Fibroblast of skin of back (primary cell): ENCODE measurements at places on chromosomes 6 and 20.

DNA sequence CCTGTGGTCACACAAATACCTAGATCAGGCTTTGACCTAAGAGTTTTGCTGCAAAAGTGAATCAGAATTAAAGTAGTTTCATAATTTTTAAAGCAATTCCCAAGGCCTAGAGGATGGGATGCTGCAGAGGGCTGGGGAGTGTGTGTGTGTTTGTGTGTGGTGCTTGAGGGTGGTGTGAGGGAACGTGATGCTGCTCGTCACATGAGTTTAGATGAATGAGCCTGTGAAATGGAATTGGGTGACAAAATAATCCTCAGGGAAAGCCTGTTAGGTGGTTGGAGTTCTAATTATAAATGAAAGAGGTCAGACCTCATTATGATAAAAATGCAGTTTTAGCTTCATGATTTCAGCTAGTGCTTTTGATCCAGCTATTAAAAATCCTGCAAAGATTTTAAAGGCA, 87.5 kb upstream of the TMEM170B start:
- DNase-seq, result no peak

GRCh38 chr6:15200087-15200486, 45.8 kb upstream of the JARID2 start:
- no peak for DNase-seq

DNA sequence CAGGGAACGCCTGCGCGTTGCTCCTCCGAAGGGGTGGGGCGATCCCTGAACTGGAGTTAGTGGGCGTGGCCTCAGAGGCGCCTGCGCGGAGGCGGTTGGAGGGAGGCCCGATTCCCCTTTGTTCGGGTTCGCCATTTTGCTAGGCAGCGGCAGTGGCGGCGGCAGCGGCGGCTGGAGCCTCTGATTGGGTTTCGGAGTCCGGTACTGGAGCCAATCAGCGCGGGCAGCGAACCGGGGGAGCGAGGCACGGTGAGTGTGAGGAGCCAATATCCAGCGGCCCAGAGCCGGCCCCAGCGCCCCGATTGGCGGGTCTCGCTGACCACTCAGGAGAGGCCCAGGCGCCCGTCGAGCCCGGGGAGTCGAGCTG, at the start of gene NFYA:
TSS of gene NFYA (plus strand) at position 139 of the 367 bp plus-strand sequence. CDS start 6,116 bp downstream, outside the sequence.
- peak; percentile 99 for DNase-seq

DNA sequence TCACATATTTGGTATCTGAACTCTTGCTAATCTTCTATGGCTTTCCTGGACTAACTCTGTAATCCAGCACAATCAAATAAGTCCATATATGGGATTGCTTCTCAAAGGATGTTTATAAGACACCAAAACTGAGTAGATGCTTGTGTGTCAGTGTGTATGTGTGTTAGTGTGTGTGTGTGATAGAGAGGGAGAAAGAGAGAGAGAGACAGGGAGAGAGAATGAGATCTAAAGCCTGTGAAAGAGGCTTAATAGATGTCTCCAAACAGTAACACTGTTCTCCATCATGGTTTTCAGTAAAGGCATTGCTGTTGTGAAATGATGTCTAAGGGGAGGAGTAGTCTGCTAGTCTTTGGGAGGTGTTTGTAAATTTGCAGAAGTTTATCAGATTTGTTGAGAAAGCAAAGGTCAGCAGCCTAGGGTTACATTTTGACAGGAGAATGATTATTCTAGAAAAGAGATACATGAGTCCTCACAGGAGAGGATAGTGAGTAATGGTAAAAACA, 73.9 kb upstream of the MLIP start:
- DNase-seq, result no peak

DNA sequence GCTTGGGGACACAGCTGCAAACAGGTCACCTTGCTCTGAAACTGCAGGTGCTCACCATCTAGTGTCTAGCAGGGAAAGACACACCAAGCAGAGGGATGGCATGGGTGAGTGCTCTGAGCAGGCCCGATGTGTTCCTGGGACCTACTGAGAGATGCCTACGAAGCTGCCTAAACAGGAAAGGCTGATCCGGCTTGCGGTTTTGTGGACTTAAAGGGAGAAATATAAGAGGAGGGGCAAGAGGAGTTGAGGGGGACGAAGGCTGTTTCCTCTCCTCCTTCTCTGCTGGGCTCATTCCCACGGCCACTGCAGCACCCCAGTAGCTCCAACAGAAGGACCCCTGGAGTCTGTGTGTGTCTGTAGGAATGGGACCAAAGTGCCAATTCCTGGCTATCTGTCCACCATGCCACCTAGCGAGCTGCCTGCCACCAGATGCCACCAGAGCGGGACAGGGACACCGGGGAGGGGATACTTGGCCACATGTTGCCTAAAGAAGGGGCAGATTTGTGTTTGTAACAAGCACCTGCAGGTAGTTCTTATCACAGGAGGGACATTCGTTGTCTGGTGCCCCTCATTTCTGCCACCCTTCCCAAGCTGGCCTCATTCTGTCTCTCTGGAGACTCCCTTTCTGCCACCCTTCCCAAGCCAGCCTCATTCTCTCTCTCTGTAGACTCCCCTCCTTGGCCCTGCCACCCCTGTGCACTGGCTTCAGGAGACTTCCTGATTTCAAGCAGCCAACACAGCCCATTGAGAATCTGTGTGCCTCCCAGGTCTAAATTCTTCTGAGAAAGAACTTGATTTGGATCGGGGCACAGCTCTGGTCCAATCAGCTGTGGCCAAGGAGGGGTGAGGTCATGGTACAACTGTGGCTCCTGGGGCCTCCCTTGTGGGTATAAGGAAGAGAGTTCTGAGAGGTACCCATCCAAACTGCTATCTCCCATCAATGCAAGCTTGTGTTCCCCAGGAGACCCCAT, 221.8 kb downstream of the ANKRD60 start:
- DNase-seq, result no peak
